ENCODE measurements at places on chromosomes 1 and 21.

- no peak for DNase-seq
Measured at GRCh38 chr1:48665708-48666407, 110.8 kb downstream of the BEND5 start.

DNA sequence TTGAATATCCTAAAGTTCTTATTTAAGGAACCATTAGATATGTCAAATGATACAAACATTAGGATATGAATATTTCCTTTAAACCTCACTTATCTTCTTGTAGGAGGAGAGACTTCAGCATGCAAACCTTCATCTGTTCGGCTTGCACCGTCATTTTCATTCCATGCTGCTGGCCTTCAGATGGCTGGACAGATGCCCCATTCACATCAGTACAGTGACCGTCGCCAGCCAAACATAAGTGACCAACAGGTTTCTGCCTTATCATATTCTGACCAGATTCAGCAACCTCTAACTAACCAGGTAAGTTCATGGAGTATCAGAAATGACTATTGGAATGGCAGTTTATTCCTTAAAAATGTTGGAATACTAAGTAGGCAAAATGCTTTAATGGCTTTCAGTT, 106.0 kb downstream of the DYRK1A start:
- no peak for DNase-seq

DNA sequence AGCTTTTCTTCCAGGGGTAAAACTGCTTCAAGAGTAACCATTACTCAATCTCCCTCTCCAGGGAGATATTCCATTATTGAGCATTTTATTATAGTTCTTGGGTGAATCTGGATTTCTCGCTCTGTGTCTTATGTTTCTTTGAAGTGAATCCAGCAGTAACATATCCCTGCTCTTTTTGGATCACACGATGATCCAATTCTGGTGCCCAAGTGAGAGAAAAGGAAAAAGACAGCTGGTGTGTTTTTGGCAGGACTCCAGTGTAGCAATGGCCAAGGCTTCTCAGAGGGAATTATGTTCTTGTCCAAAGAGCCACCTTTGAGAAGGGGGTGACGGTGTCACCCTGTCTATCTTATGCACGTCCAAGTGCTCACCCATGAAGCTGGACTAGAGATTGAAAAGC, 140.3 kb upstream of the ERRFI1 start:
- no peak for DNase-seq

DNA sequence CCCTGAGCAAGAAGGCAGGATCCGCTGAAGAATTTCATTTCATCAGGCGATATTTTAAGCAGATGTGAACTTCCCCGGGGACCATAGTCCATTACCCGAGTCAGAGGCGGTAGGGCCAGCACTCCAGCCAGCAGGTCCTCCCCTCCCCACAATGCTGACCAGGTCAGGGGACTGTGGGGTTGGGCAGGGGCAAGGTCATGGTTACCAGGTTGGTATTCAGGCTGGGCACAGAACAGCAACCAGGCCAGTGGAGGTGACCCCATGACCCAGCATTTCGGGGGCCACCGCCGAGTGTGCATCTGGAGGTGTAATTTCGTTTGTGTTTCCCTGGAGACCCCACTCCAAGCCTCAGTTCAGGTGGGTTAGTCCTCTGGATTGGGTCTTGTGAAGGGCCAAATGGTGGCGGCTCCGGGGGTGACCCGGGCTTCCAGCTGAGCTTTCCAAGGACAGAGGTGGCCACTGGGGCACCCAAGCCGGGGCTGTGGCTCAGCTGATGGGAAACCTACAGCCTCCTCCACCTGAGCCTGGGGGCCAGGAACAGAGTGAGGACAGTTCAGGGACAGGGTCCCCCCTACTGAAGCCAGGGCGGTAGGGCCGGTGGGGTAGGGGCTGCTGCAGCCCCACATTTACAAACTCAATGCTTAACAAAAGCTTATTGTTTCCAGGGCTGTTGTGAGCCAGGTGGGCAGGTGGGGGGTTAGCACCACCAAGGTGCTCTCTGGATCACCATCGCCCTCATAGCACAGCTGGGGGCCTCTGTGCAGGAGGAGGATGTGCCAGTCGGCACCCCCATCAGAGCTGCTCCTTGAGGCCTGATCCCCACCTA, 2.8 kb downstream of the PRDM16 start:
- DNase-seq = peak; percentile 30

DNA sequence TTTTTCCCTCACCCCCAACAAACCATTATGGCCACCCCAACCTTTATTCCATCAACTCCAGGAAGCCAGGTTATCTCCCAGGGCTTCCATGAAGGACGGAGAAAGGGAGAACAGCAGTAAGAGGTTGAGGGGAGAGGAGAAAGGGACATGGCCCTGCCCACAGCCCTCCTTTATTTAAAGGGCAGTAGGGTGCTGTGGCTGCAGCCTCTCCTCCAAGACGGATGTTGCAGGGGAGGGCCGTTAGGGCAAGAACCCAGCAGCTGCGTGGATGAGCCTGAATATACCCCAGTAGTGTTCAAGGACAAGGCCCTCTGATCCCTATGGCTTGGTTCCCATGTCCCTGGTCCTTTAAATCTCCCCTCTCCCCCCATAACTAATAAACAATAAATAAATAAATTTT, 5.9 kb downstream of the RXFP4 start:
- no peak for DNase-seq

GRCh38 chr1:83815330-83815729, 183.6 kb downstream of the TTLL7 start:
- DNase-seq = no peak

- DNase-seq = no peak
Measured at GRCh38 chr1:219573960-219574359, 38.9 kb downstream of the ZC3H11B start.

GRCh38 chr1:220450927-220451326, 77.0 kb upstream of the MARK1 start:
- no peak for DNase-seq

DNA sequence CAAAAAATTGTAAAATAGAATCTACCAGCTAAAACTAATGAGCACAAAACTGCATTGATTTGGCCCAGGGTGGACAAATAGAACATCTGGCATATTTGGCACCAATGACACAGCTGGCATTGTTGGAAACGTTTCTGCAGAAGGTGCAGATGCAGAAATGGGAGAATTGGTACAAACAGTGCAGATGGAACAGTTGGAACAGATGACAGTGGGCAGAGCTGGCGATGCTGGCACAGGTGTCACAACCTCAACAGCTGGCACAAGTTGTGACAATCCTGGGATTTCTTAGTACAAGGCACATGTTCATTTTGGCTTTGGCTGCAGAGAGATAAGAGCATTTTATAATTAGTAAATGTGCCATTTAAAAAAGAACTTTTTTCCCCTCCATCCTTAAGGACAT, 91.1 kb upstream of the ZBTB18 start:
- no peak for DNase-seq

GRCh38 chr1:113219828-113220227, 146.8 kb downstream of the LRIG2 start:
- no peak for DNase-seq

DNA sequence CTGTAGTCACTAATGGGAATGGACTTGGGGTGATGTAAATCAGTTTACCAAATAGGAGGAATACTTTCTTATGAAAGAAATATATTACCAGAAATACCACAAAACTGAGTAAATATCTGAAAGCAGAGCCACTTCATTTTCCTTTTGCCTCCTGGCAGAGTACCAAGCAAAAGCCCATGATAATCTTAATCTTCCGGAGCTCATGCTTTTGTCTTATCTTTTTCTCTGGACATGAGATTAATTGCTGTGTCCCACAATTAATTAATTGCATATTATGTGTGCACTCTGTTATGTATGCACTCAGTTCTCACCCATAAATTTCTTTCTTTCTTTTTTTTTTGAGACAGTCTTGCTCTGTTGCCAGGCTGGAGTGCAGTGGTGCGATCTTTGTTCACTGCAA, 94.1 kb upstream of the PDE4B start:
- DNase-seq = no peak

- DNase-seq = no peak
Measured at GRCh38 chr1:115134231-115134630, 44.9 kb upstream of the TSPAN2 start.
